Foreskin fibroblast (primary cell): ENCODE measurements at places on chromosomes 4 and X.
A peak's percentile ranks its signal among the peaks of the same experiment; 100 is the strongest.

DNA sequence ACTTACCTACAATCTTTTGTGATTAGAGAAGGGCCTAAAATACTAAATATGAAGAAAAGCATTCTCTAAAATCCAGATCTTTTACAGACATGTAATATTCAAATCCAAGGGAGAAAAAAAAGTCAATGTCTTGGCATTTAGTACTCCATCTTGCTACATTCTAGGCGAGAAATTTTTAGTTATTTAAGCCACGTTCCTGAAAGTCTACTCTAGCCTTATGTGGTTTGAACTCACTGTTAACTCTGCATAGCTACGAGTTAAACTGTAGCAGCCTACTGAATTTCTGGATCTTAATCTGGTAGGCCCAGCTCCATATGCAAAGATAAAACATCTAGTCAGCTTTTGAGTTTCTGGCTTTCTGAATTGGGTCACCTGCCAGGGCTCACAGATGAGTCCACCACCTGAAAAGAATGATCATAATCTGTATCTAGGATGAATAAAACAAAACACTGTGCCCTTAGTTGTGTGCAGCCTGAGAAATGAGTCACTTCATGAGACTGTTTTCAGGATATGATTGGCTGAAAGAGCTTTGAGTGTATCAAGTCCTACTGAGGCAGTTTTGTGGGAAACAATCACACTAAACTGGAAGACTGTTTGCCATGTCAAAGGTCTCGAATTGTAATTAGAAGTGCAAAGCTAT, 3.2 kb upstream of the NEK1 start:
- no peak for DNase-seq

- DNase-seq, result no peak
Observed at GRCh38 chr4:74793757-74794381, 454 bp downstream of the BTC start.

- peak; percentile 73 for DNase-seq
Observed at GRCh38 chrX:115233497-115234455, at the start of gene LRCH2. Gene LRCH2, minus strand, starts transcription at chrX:115234096. Its CDS starts 55 bp downstream, at chrX:115234041.

DNA sequence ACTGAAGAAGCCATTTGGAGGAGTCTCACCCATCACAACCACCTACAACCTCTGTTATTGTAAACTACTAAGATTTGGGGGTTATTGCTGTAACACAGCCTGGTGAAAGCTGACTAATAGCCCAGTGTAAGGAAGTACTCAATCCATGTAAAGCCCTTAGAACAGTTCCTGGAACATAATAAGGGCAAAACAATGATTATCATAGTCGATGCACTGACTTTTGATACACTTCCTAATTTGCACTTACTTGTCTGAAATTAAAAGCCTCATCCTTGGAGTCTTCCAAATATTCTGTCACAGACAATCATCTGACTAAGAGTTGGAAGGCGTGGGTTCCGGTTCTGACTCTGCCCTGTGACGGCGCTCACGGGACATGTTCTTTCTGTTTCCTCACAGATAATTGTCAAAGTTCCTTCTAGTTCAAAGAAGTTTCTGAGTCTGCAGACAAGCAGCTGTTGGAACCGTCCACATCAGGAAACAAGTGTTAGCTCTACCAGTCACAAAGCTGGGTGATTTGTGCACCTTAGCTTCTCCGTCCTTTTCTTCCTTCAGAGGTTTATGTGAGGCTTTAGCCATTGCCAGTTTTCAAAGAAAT, 33.4 kb upstream of the RASGEF1B start:
- no peak for DNase-seq

DNA sequence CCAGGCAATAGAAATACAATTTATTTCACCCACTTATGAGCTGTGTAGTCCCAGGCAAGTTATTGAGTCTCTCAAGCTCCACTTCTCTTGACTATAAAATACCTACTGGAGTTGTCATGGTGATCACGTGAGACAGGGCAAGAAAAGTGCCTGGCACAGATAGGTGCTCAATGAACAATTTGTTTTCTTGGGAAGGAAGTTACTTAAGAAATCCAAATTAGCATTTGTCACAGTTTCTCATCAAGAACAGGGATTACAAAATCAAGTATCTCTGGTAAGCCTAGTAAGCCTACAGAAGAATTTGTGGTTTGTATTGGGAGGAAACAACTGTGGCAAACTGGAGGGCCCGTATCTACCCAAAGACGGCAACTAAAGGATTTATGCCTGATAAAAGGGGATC, 37.5 kb upstream of the RASGEF1B start:
- DNase-seq, result no peak
